ENCODE measurements at places on chromosomes 3 and 15.

DNA sequence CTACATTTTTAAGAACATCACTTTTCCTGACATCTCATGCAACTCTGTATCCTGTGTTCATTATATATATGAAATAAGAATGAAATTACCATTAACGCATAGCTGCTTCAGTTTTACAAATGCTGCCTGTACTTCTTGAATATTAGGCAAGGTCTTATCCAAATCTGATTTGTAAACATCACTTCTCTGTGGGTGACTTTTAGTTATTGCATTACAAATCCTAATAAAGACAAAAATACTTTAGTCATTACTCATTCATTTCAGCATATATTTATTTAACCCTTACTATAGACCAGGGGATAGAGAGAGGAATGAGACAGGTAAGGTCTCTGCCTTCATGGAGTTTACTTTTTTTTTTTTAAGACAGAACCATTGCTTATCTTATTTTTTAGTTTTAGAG, 36.8 kb downstream of the MTMR10 start:
- no peak for DNase-seq

- DNase-seq, result no peak
Measured at GRCh38 chr3:152234657-152235375, 33.9 kb upstream of the MBNL1 start.

- DNase-seq, result peak; percentile 82
Measured at GRCh38 chr3:140022066-140022770, 87.2 kb downstream of the CLSTN2 start.

GRCh38 chr15:31293655-31294054, 33.0 kb upstream of the KLF13 start:
- no peak for DNase-seq

DNA sequence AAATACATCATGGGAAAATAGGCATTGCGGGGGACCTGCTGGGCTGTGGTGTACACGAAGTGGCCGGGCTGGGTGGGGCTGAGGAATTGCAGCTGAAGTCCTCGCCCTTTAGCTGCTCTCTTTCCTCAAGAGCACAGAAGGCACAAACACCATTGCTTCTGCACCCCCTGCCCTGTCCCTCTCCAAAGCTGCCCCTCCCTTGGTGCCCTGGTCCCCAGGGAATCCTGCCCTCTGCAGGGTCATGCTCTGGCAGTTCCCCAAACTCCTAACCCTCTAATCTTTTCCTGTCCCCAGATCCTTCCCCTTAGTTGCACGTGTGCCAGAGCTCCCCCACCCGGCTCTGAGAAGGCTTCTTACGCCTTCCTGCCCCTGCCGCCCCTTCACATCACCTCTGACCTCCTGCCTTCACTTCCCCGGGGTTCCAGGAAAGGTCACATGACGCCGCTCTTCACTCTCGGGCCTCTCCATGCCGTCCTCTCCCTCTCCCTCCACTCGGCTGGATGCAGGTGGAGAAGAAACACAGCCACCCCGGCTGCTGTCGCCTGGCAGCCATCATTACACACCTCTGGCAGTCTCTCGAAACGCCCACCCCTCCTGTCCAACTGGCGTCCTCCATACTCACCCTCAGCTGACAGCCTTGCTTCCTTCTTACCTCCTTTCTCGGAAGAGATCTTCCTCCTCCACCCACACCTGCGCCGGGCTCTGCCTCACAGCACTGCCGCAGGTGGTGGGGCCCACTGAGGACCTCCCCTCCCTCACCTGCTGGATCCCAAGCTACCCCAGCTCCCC, 6.9 kb upstream of the PCSK6 start:
- DNase-seq, result no peak

GRCh38 chr3:120492103-120492502, 41.3 kb upstream of the FSTL1 start:
- no peak for DNase-seq

DNA sequence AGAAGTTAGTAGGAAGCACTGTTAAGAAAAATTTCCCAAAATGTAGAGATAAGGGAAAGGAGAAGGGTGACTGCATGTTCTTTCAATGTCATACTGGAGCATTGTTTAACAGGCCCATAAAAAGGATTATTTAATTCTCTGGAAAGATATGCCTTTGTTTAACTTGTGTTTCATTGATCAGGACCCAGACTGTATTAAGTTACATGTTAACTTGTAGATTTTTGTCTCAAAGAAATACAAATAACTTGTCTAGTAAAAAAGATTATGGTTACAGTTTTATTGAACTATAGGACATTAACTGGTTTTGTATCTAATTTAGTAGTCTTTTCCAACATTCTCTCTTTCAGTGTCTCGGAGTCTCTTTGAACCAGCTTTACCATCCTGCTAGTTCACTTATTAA, 49.7 kb upstream of the LMOD3 start:
- DNase-seq, result no peak

- DNase-seq, result no peak
Measured at GRCh38 chr3:181719991-181720680, 8.4 kb downstream of the SOX2 start.

GRCh38 chr15:30859091-30859874, 44.4 kb upstream of the FAN1 start:
- peak; percentile 17 for DNase-seq

DNA sequence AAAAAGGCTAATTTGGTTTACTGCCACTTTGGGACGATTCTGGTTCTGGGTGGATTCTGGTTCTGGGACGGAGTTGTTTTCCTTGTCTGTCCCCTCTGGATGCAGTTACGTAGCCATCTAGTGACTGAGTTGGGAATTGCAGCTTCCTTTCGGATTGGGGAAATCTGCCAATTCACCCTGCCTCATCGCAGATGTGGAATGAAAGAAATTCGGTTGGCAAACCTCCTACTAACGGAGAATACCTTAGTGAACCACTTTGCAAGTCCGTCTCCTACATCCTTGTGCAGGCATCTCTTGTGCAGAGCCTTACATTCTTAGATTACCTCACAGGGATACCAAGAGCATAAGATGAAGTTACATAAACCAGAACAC, 31.5 kb upstream of the AP4E1 start:
- peak; percentile 83 for DNase-seq

GRCh38 chr3:125431391-125431790, 56.3 kb upstream of the ZNF148 start:
- DNase-seq, result no peak

DNA sequence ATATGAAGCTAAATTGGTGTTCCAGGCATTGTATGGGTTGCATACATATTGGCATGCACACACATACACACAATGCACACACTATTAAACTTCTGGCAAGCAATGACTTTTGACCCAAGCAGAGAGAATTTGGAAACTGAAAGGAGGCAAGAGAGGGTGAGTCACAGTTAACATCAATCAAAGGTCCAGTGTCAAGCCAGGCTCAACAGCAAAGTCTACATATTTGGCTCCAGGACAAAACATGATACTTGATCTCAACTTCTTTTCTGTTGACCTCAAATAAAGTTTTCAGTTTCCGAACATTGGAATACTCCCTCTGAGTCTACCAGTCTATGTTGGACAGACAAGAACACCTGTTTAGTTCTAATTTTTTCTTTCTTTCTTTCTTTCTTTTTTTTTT, 28.3 kb downstream of the IL12A start:
- no peak for DNase-seq

GRCh38 chr3:43372809-43373559, 86.6 kb downstream of the SNRK start:
- no peak for DNase-seq

DNA sequence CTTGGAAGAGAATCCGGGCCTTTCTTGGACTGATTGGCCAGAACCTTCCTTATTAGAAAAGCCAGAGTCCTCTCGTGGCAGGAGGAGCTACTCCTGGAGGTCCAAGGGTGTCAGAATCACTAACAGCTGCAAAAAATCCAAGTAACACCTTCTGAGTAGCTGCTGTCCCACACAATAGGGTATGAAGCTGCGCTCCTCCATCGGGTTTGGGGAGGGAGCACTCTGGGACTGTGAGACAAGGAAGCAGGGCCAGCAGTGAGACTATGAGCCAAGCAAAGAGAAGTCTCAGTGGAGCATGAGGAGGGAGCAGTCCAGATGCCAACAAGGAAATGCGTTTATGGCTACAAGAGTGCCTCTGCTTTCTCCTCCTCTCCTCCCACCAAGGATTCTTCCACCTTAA, 21.7 kb downstream of the SEMA3G start:
- no peak for DNase-seq

Data from G401 (cell line).